Fibroblast of gingiva (primary cell): ENCODE measurements at places on chromosomes 1 and 21.

DNA sequence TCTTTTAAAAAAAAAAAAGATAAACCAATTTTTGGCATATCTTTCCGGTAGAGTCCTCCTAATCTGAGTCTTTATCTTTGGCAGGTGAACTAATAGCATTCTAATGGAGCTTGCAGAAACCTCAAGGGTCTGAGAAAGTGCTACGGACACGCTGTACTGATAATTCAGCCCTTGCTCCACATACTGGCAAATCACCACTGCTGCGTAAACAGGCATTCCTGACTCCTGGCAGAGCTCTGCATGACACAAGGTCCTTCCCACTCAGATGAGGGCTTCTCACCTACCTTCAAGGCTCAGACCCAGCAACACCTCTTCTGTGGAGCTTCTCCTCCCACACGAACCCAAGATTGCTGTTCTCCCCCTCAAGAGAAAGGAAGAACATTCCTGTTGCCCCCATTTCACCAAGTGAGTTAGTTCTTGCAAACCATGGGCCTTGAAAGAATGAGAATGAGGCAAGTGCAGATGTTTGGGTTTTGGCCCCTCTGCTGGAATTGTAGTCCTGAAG lies 48.0 kb downstream of the LYST start:
- no peak for DNase-seq

DNA sequence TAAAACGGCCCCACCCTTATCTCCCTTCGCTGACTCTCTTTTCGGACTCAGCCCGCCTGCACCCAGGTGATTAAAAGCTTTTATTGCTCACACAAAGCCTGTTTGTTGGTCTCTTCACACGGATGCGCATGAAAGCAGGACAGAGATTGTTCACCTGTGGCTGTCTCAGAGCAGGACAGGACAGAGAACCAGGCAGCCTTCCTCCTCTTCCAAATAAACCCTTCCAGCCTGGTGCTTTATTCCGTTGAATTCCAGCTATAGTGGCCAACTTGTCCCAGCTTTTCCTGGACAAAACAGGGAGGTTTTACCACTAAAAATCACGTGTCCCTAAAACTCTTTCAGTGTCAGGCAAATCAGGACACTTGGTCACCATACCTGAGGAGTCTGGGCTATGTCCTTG lies 9.5 kb upstream of the DMRTB1 start:
- no peak for DNase-seq

DNA sequence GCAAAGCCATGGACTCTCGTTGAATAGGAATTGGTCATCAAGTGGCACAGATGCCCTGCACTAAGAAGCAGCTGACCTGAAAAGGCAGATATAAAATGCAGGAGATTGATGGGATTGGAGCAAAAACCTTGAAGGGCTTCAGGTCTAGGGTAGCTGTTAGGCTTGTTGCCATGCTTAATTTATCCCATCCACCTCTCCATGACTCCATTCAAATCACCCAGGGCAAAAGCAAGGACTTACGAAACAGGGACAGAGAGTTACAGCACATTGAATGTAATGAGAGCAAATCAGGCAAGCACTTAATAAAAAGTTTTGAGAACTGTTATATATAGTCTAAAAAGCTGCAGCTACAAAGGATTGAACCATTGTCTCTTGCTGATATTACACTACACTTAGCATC lies 298.2 kb upstream of the ESRRG start:
- no peak for DNase-seq

GRCh38 chr1:54230507-54231339 lies 30.8 kb downstream of the MRPL37 start:
- no peak for DNase-seq

DNA sequence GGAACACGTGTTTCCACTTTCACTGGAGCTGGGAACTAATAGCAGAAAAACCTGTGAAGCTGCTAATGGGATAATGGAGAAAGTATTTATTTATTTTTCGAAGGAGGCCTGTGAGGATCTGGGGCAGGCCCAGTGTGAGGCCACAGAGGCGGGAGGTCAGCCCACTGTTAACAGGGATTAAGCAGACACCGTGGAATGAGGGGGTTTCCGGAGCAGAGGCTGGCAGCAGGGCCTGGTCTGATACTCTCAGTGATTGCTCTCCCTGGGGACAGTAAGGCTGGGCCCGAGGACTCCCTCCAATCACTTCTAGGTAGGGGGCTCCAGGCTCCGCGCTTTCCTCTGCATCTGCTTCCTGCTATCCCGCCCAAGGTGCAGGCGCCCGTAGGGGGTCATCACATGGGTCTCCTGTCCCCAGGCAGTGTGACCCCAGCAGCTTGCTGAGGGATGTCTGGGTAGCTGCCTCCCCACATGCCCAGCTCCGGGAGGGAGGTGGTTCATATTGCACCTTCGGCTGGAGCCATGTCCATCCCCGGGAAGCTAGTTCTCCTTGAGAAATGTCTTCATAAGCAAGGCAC lies 28.8 kb upstream of the CDCA8 start:
- DNase-seq: no peak

DNA sequence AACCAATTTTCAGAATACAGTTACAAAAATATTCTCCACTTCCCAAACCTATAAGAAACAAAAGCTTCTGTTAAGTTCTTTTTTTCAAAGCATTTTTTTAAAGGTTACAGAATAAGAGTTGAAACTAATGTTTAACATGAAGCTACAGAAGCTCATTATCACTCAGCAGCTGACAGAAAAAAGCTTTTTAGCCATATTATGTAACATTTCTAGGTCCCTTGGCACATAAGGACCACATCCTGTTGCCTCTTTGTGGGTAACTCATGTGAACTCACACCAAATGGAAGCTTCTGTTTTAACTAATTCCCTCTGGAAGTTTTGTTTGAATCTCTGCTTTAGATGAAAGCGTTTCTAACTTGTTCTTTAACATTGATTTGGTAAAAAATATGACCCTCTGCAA lies 242.5 kb upstream of the TMPRSS15 start:
- no peak for DNase-seq

- DNase-seq: peak; percentile 92
Observed at GRCh38 chr1:115595279-115596079, 46.3 kb upstream of the VANGL1 start.

DNA sequence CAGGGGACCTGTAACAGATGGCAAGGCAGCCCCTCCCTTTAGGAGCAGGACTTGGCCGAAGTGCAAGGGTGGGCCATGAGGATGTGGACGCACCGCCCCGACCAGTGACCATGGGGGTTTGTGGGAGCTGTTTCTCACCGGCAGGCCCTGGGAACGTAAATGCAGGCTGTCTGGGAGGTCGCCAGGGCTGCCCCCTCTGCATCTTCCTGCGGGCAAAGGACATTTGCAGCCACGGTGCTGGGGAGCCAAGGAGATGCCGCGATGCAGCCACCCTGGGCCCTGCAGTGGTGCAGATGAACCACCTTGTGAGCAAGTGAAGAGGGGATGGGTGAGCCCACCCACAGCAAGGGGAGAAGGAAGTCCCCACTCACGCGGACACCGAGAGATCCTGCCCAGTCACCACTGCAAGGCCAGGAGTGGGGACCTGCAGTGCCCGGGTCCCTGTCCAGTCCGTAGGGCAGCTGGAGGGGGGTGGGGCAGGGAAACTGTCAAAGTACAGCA lies 121.1 kb downstream of the SIK1 start:
- no peak for DNase-seq

GRCh38 chr1:31805318-31805717 lies 10.5 kb downstream of the SPOCD1 start:
- DNase-seq: no peak

- DNase-seq: no peak
Observed at GRCh38 chr1:72227667-72228066, 54.7 kb downstream of the NEGR1 start.

DNA sequence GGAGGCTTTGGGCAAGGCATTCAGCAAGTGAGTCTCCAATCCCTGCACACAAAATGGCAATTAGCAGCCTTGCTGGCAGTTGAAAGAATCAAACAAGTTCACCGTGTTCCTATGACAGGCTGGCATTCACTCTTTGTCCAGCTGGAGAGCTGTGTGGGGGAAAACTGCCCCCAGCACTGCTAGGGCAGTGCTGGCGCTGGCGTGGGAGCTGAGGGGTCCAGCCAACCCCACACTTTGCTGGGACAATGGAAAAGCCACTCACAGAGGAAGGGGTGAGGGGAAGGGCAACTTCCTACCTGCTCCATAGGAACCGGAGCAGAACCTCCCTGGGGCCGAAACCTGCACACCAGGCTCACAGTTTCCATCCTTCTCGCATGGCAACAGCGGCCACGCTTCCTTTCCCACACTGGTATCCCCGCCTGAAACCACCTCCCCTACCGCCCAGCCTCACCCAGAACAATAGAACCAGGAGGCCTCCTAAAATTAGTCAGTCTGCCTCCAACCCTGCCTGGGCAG lies 26.7 kb upstream of the KCNN3 start:
- DNase-seq: no peak

- no peak for DNase-seq
Observed at GRCh38 chr1:30409476-30410152, 313.8 kb downstream of the MATN1 start.

- peak; percentile 28 for DNase-seq
Observed at GRCh38 chr1:11929849-11930248, 3.6 kb upstream of the KIAA2013 start.

DNA sequence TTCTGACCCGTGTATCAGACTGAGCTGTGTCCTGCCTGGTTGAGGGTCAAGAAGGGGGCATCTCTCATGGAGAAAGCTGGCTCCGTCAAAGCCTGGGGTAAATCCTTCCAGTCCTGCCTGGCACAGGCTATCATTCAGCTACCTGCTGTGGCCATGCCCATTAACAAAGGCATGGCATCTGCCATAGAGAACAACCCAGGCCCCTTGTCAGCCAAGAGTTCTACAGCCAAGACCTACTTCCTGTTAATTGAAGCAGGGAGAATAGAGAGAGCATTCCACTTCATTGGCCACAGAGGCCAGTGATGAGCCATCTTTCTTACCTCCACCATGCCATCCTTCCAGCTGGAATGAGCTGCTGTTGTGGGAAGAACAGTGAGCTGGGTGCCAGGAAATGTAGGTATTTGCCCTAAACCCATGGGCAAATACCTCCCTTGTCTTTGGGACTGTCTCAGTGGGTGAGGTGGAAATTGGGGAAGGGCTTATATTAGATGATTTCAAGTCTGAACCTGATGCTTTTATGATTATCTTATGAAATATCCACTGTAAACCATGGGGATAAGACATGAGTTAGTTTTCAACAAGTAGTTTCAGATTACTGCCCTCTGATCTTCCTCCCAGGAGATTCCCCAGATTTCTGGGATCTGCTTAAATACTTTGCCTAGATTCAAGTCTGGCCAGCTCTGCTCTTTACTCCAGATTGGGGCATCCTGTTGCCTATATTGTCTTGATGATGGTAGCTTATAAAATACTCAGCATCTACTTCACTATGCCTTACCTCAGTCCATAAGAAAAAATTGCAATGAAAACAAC lies 11.2 kb upstream of the KCNQ4 start:
- DNase-seq: no peak

GRCh38 chr1:87100271-87100670 lies 185.8 kb downstream of the HS2ST1 start:
- DNase-seq: no peak

DNA sequence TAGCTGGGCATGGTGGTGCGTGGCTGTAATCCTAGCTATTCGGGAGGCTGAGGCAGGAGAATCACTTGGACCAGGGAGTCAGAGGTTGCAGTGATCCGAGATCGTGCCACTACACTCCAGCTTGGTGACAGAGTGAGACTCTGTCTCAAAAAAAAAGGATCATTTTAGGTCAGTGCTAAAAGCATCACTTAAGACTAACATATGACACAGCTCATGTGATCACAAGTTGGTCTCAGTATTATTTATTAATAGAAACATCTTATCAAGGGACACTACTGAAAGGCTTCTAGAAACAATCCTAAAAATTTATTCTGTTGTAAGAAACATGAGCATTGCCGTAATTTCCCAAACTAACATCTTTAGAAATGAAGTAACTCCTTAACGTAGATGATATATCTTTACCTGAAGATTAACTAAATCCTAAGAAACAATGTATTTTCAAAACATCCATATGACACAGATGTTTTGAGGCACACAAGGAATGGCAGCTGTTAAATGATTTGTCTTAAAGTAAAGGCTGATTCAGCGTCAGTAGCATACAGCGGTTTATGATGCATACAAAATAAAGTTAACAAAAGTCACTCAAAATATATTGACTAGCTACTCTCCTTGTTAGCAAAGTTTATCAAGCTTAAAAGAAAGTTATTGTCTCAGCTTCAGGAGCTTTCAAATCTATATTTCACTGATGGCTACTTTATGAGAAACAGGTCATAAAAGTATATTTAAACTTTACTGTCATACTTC lies 2.6 kb downstream of the NIBAN1 start:
- DNase-seq: no peak

- no peak for DNase-seq
Observed at GRCh38 chr1:161502641-161503393, 2.4 kb upstream of the FCGR2A start.

GRCh38 chr1:244874974-244875579 lies 10.7 kb upstream of the HNRNPU start:
- DNase-seq: no peak

DNA sequence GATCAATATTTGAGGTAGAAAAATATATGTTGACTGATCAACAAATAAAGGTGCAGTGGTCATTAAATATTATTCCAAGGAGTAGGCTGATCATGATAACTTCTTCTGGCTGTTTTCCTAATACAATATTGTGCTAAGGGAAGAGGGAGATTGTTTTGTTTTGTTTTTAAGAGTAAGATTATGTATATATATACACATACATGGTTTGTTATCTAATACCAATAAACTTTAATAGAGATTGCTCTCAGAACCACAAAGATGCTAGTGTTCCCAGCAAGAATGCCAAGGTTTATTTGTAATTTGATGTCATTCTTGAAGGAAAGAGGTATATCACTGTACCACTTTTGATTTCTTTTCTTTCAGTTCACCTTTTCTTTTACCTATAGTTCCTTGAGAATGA lies 10.1 kb downstream of the CLCA2 start:
- no peak for DNase-seq

- DNase-seq: no peak
Observed at GRCh38 chr1:51417496-51418383, 87.4 kb upstream of the TTC39A start.

GRCh38 chr1:66890621-66891020 lies 34.0 kb downstream of the DNAI4 start:
- DNase-seq: peak; percentile 4

GRCh38 chr1:47418681-47419325 lies 2.7 kb downstream of the FOXE3 start:
- DNase-seq: no peak

DNA sequence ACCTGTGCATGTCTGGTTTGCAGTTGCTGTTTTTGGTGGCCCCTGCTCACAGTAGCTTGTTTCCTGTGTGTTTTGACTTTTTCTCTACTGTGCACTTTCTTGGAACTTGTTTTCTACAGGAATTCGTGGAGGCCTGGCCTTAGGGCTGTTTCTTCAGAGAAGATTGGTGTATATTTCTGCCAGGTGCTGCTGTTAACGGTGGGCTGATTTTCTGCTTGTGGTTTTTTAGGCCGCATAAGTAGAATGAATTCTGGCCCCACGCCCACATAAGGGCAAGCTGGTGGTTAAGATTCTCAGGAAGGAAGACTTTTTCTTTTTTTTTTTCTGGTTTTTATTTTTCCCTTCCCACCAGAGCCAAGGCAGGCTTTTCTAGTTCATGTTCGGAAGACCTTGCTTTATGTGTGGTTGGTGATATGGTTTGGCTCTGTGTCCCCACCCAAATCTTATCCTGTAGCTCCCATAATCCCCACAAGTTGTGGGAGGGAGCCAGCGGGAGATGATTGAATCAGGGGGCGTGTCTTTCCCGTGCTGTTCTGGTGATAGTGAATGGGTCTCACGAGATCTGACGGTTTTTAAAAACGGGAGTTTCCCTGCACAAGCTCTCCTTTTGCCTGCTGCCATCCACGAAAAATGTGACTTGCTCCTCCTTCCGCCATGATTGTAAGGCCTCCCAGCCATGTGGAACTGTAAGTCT lies 71.5 kb upstream of the DISP3 start:
- DNase-seq: no peak

- DNase-seq: peak; percentile 34
Observed at GRCh38 chr1:65825741-65826140, 33.0 kb downstream of the PDE4B start.
